ENCODE measurements at places on chromosomes 12 and 14.

DNA sequence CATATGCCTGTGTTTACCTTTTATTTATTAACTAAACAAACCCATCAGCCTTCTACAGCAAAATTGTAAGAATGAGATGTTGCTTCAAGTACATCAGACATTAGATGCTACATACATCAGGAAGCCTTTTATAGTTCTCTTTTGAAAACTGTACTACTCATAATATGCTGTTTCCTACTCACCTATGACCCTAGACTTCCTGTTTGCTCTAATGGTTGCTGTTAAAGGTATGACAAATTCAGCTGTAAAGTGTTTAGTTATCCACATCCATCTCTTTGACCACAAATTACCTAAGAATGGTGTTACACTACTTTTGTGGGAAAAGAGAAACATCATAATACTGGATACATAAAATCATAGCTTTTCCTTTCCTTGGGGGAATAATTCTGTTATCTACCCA, 220.0 kb downstream of the RAD51B start:
- peak; percentile 54 for DNase-seq

DNA sequence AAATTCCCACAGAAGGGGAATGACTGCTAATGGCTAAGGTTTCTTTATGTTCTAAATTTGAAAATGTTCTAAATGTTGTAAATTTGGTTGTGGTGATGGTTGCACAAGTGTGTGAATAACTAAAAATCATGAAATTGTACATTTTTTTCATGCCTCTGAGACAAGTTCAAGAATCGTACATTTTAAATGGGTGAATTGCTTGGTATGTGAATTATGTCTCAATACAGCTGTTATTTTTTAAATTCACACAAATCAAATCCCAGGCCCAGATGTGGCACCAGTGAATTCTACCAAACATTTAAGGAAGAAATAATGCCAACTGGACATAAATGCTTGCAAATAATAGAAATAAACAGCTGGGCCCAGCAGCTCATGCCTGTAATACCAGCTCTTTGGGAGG, 28.6 kb upstream of the RND1 start:
- DNase-seq, result no peak

- no peak for DNase-seq
These were observed 164.7 kb upstream of the MYL2 start for GRCh38 chr12:111085096-111085495.

DNA sequence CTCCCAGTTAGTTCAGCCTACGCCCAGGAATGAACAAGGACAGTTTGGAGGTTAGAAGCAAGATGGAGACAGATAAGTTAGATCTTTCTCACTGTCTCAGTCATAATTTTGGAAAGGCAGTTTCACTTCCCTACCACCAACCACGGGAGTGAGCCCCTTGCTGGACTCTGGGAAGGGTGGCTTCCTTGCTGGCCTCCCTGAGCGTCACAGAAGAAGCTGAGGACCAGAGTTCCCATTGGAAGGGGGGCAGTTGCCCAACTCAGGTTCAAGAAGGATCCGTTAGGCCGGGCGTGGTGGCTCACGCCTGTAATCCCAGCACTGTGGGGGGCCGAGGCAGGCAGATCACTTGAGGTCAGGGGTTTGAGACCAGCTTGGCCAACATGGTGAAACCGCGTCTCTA, 106.2 kb upstream of the MAX start:
- no peak for DNase-seq

GRCh38 chr12:5872745-5873144, 72.3 kb downstream of the ANO2 start:
- peak; percentile 50 for DNase-seq

DNA sequence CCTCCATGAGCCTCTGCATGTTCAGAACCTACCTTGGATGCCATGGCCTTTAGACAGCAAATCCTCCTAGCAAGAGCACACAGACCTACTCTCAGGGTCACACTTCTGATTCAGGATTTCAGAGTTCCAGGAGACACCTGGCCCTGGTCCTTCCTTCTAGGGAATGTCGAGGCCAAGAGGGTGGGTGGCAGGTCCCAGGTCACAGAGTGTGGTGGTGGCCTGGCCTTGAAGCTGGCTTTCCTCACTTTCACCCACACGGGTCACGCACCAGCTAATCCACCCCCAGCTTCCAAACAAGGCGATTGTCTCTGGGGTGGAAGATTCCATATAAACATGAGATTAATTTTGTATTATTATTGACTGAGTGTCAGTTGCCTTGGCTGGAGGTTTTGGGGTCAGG, 328.3 kb upstream of the RTL1 start:
- no peak for DNase-seq

GRCh38 chr12:100489251-100489820, 15.7 kb downstream of the NR1H4 start:
- DNase-seq, result no peak

GRCh38 chr12:116736962-116737773, 701 bp downstream of the SPRING1 start:
- DNase-seq, result peak; percentile 40

DNA sequence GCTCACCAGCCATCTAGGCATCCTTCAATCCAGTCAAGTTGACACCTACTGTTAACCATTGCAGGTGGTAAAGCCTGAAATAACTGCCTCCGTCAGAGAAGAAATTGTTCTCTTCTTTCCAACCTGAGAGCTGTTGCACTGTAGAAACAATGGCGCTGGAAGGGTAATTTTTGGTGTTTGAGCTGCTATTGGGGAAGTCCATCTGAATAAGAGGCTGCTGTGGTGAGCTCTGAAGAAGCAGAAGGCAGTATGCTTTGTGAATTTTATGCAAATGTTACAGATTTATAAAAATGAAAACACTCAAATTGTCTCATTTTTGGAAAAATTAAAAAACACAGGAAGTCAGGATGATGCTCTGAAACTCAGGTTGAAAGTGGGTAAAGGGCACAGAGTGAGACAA, 60.2 kb downstream of the SNAPC1 start:
- DNase-seq, result no peak

DNA sequence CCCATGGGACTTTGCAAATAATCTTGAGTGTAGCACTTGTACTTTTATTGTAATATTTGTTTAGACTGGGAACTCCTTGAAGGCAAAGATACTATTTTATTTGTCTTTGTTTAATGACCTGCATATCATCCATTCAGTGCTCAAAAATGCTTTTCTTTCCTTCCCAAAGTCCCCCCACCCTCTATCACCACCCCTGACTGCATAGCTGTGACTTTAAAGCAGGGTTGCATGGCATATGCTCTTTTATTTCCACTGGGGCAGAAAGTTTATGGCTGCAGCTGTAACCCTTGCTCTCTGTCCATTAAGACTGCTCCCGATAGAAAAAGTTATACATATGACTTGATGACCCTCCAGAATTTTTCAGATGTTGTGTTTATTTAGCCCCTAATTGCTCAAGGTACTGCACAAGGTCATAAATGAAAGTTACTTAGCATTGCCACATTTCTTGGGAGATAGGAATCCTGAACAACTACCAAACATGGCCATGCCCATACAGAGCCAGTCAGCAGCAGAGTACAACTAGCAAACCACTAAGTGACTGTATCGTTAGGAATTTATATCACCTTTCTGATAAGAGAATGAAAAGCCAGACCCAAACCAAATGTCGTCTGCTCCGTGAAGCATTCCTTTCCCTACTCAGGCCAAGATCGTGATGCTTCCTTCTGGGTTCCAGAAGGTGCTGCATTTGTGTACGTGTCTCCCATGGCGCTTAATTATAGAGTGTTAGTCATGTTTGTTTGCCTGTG, 114.3 kb downstream of the DIP2B start:
- DNase-seq, result peak; percentile 53

DNA sequence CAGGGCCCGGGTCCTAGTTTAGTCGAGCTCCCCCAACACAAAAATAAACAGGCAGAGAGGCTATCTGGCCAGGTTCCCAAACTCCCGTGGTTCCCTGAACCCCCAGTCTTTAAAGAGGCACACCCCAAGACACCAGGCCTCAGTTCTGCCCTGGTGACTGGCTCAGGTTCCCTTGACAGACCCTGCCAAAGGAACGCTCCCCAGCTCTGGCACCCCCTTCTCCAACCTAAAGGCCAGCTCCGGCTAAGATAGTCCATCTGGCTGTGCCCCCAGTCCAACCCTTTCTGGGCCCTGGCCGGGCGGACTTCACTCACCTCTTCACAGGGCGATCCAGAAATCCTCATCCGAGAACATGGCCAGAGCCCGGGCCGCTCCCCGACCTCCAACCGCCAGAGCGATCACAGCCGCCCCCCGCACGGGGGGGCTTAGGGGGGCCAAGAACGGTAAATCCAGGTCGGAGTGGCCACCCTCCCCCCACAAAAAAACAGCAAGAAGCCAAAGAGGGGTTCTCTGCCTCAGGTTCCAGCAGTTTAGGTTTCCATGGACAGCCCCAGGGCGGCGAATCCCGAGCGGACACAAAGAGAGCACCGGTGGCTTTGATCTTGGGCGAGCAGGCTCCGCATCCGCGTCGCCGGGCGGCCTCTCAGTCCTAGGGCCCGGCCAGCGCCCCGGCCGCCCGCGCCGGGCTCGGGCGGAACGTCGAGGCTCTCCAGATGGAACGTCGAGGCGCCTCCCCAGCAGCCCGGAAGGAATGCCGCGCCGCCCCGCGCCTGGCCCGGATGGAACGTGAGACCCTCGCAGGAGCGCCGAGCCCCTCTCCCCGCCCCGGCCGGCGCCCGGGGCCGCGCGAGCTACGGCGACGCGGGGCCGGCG, 1.1 kb downstream of the KMT2D start:
- peak; percentile 41 for DNase-seq

- DNase-seq, result no peak
These were observed 5.4 kb downstream of the PLBD1 start for GRCh38 chr12:14562279-14562678.

- DNase-seq, result no peak
These were observed 495.1 kb downstream of the APAF1 start for GRCh38 chr12:99140017-99140720.

- no peak for DNase-seq
These were observed 74.8 kb downstream of the EEA1 start for GRCh38 chr12:92854344-92854743.

GRCh38 chr12:46559311-46559710, 186.7 kb upstream of the SLC38A2 start:
- DNase-seq, result no peak

DNA sequence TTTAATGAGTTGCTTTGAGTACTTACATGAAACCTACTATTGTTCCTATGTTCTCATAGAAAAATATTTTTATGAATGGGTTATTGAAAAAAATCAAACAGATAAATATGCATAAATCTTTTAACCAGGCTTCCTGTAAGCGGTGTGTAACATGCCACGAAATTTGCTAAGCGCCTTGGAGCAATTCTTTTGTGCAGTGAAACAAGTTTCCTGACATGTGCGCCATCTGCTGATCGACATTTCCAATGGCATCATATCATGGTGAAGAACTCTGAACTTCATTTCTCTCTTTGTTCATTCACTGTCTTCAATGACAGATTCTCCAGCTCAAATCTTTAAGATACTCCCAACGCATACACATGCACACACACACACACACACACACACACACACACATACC, 145.6 kb upstream of the NAV3 start:
- DNase-seq, result peak; percentile 78

DNA sequence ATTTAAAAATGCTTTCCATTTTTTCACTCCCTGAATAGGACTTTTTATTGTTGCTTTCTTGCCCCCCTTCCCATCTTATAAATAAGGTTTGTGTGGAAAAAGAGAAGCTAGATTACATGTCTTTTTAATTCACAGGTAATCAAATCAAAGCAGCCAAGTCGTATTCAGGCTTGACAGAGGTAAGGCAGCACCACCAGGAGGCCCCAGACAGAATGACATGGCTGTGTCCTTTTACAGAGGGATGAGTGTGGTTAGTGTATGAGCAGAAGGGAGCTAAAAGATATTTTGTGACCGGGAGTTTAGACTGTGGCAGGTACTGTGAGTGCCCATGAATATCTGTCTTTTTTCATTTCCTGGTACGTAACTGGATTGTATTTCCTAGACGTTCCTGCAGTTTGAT, 596.1 kb downstream of the ETNK1 start:
- no peak for DNase-seq

- peak; percentile 98 for DNase-seq
These were observed 156.3 kb downstream of the TMX1 start for GRCh38 chr14:51396222-51396815.

DNA sequence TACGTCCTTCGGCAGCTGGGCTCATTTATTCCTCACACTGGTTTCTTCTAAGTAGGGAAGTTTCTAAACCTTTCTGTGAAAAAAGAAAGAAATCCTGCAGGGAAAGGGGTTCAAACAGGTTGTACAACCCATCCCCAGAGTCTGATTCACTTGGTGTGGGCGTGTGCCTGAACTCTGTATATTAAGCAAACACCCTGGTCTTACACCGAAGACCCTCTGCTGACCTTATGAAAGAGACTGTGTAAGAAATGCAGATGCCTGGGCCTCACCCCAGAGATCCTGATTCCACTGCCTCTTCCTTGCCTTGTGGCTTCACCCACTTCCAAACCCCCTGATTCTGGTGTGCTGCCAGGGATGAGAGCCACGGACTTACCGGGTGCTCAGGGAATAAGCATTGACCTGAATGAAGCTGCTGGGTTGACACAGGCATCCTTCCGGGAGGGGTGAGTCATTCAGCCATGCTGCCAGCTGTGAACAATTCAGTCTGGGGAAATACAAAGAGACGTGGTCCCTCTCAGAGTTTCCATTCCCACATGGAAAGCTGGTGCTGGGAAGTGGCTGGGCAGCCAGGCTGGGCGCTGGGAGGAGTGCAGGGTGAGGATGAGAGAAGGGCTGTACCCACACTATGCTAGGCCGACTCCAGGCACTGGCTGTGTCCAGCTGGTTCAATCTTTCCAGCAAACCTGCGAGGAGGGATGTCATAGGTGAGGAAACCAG, 26.5 kb upstream of the ACTN1 start:
- DNase-seq, result peak; percentile 90

GRCh38 chr14:67079846-67080245, 109.4 kb upstream of the GARIN2 start:
- no peak for DNase-seq

DNA sequence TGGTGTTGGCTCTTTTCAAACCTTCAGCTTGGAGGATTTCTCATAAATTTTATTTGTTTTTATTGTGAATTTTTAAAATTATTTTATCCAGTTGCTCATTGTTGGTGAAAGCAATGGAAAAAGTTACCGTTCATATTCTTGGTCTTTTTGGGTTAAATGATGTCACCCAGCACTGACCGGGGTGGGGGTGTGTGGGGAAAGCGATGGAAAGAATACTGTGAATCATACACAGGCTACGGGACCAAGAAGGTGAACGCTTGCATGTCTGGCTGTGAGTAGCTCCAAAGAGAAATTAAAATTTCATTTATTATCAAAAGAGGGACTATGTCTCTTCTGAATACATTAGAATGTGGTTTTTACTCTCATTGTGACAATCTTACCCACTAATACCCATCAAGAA, 430.1 kb downstream of the AEBP2 start:
- no peak for DNase-seq

DNA sequence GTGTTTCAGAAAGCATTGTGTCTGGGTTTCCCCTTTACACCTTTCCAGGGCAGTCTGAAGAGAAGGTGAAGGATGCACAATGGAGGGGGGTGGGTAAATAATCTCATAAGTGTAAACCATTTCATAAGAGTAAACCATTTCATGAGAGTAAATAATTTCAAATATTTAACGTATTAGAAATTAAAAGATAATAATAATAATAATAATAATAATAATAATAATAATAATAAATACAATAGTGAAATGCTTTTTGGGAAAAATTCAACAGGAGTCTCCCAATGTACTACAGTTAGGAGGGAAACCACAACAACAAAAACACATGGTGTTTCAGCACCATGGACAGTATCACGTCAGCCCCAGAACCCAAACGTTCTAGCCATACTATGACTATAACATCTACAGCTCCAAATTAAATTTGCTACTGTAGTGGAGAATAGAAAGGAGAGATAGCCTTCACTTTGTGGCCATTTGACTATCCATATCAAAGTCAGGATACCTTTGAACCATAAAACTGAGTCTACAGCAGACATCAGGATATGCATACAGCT, 691.8 kb downstream of the BCL11B start:
- DNase-seq, result no peak

GRCh38 chr14:56241461-56241860, 123.2 kb downstream of the PELI2 start:
- peak; percentile 8 for DNase-seq
